ENCODE measurements at places on chromosomes 2 and 18.

GRCh38 chr2:224772494-224772893 lies 56.3 kb upstream of the CCDC195 start:
- DNase-seq, result no peak

GRCh38 chr18:79613186-79613931 lies 66.2 kb upstream of the CTDP1 start:
- DNase-seq, result no peak

GRCh38 chr2:201182650-201183364 lies at the start of gene CASP10:
CASP10 (plus strand) TSS chr2:201183141; CDS start chr2:201185778, 2,637 bp downstream.
- DNase-seq, result no peak

GRCh38 chr2:123500988-123501387 lies 524.1 kb upstream of the CNTNAP5 start:
- no peak for DNase-seq

DNA sequence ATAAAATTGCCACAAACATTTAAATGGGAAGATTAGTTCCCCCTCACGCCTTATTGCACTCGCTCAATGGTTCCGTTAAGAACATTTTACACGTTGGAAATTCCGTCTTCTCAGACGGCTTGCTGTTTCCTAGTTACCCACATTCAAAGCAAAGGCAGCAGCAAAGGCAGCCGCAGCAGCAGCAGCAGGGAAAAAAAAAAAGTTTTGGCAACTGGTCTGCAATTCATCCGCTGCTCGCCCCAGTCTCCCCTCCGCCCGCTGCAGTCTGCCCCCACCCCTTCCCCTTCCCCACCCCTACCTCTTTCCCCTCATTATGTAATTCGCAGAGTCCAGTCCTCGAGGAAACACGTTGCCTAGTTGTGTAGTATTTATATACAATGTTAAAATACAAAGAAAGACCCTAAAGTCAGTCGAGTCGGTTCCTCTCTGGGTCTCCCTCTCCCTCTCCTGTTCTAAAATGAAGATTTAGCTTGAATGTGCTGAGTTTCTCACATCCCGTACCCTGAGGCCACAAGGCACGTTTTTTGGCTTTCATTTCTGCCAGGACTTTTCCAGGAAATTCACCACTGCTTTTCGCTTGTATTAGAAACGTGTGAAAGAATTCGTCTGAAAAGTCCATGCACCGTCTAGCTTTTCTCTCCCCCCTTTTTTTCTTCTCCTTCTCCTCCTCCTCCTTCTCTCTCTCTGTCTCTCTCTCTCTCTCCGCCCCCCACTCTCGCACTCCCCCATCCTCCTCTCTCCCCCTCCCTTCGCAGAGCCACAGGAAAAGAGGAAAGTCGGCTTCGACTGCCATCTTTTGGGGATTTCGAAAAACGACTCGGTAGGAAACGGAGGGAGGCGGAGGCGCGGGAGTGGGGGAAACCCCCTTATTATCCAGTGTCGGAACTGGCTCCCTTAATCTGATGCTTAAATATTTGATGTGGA lies 140.0 kb downstream of the MEIS1 start:
- DNase-seq, result no peak

GRCh38 chr2:199556527-199557285 lies 99.0 kb upstream of the SATB2 start:
- DNase-seq, result no peak

DNA sequence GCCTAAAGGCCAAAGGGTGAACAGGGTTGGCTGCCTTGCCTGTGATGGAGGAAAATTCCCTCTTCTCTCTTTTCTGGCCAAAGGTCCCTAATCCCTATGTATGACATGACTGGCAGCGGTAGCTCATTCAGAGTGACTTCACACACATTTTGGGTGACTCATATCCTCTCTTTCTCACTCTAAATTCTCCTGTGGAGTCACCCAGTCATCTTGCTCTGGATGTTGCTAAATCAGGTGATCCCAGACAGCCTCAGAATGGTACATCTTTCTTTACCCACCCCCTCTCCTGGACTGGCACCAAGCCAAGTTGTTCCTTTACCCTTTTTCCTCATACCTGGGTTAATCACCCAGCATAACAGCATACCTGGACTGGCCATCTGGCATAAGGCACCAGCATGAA lies 77.2 kb downstream of the NEURL3 start:
- no peak for DNase-seq

GRCh38 chr2:3277748-3278520 lies 99.7 kb downstream of the EIPR1 start:
- no peak for DNase-seq

- DNase-seq, result no peak
Observed at GRCh38 chr18:42578792-42579191, 536.7 kb downstream of the RIT2 start.

DNA sequence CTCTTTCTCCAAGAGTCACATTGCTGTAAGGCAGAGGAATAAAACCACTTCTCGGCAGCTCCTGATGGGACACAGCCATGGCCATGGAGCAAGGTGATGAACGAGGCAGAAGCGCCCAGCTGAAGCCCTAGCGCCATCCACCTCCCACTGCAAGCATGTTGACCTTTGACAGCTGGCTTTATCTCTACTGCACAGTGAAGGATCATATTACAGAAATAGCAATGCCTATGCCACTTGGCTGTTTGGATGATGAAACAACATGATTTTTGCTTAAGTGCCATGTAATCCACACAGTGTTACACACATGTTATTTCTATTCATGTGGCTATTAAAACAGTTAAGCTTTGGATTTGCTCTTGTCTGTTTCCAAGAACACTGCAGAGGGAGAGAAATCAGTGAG lies 167.7 kb downstream of the VAPA start:
- DNase-seq, result no peak
